ENCODE measurements at places on chromosomes 3 and 15.

- DNase-seq = no peak
These were observed 45.6 kb downstream of the WNT5A start for GRCh38 chr3:55441499-55441898.

- no peak for DNase-seq
These were observed 29.2 kb downstream of the SEMA6D start for GRCh38 chr15:47746516-47746915.

DNA sequence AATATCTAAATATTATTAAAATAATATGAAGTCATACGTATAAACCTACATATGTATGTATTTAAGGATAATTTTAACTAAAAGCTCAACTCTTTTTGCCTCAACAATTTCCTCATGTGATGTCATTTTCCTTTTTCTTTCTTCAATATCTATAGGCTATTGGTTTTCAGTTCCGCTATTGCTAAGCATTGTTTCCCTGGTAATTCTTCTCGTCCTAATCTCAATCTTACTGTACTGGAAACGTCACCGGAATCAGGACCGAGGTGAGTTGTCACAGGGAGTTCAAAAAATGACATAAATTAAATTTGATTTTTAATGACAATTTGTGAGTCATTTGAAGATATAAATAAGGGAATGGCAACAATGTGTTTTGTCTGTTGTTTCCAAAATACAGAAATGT lies 16.6 kb downstream of the CD200 start:
- no peak for DNase-seq

DNA sequence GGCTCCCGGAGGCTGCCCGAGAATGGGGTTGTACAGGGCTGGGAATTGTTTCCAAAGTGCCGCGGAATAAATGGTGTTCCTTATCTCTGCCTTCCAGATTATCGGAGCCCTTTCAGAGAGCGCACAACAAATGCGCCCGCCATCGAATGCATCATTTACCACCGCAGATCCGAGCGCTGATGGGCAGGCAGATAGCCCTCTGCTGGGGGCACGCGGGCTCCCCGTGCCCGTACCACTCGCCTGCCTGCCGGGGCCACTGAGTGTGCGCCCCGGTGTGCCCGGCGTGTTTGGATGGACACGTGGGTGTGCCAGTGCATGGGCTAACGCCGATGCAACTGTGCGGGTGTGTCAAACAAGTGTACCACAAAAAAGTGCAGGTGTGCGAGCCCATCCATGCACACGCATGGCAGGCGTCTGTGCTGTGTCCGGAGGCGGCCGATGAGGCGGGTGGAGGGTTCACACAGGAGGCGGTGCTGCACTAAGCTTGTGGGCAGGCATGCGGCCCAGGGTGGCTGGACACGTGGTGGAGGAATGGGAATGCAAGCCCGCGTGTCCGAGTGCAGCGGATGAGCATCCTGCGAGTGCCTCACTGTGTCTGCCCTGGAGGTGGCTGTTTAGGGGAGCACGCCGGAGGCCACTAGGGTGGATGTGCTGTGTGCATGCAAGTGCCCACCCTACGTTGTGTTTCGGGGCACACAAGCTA lies 3.8 kb upstream of the GATA2 start:
- DNase-seq = no peak

DNA sequence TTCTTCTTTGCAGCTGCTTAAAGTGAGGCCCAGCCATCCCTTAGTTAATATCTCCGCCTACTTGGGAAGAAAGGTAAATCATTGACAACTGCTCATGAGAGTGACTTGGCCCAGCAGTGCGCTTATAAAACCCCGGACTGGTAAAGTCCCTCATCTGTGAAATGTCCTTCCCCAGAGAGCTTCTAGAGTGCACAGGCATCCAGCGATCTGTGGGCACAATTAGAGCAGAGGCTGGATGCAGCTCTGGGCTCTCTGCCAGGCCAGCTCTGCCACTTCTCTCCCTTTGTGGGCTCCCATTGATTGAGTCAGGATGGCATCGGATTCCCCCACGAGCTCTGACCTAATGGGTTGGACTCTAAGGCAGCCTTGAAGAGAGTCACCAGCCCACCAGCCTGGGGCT lies 219.0 kb upstream of the LINGO1 start:
- no peak for DNase-seq

- no peak for DNase-seq
These were observed 307.4 kb upstream of the NR2F2 start for GRCh38 chr15:96023081-96023480.

DNA sequence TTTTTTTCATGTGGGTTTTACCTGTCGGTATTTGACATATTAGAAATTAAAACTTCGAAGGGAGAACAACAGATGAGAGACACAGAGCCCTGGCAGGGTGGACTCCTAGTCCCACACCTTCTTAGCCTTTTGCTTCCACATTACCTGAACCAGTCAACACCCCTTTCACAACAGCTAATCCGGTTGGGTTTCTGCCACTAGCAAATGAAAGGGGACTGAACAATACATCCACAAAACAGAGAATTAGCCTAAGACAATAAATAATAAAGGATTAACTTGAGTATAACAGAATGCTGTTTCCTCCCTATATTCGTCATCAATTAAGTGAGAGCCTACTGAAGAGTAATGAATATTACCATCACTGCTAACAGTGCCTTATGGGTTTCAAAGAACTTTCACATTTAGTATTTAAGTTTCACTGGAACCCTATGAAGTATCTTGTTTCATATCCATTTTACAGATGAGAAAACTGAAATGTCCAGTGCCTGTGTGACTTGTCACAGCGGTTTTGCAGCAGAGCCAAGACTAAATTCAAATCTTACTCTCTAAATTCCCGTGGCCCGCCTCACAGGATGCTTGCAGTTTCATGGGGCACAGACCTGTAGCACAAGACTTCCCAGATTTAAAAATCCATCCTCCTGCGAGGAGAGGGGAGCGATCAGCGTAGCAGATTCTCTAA lies 1.0 kb upstream of the RAB8B start:
- no peak for DNase-seq

GRCh38 chr15:28955160-28955992 lies 69.6 kb downstream of the APBA2 start:
- DNase-seq = peak; percentile 19
